ENCODE measurements at places on chromosomes 3 and 15. TPM values are rescaled to one million over a fixed set of nuclear protein-coding genes. Genes with fewer than 3 reads are reported as not detected.

ZPLD1 gene
- not detected for total RNA-seq

ADAMTSL3 gene
- total RNA-seq = not detected

CCDC80 gene
- 0.05 TPM for total RNA-seq

PFN2 gene
- total RNA-seq = 5.4 TPM

CCK gene
- total RNA-seq = not detected

RHOV gene
- not detected for total RNA-seq

- no peaks in the 10 kb centered on the region for H3K36me3 ChIP-seq
- H3K27me3 ChIP-seq = no peaks in the 10 kb centered on the region
- H3K4me3 ChIP-seq = no peak overlapping the region
- no peak for DNase-seq
Measured at GRCh38 chr3:73273341-73273740, 211.9 kb downstream of the EBLN2 start.

GRCh38 chr3:16447135-16447534 lies 66.4 kb downstream of the RFTN1 start:
- no peak overlapping the region for H3K27ac ChIP-seq
- no peak for DNase-seq
- no peaks in the 10 kb centered on the region for H3K36me3 ChIP-seq
- H3K27me3 ChIP-seq = no peaks in the 10 kb centered on the region
- no peak overlapping the region for H3K4me3 ChIP-seq

DNA sequence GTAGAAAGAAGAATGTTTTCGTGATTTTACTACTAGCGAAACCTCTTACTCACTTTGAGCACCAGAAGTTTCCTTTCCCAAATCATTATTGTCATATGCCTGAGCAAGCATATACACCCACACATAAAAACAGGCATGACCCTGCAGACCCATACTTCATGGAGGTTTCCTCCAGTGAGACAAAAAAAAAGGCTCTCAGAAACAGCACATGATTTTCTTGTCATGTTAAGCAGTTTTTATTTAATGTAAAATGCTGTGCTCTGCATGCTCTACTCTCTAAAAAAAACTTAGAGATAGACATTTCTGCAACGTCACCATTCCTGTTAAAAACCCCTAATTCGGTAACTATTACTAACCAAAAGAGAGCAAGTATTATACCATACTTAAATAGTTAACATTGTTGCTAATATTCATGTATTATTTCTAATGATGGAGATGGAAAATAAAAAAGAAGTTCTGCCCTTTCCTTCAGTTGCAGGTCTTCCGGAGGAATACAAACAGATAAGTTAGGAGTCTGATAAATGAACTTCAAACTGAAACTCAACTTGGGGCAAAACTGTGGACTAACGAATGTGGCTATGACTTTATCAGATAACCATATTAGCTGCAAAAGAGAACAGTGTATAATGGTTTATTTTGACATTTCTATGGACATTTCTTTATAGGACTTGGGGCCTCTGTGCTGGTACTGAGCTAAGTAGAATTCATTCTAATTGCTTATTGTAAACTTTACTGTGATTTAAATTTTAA lies 15.9 kb downstream of the CD200R1 start:
- no peaks in the 10 kb centered on the region for H3K36me3 ChIP-seq
- peaks cover 7% of the 10 kb centered on the region for H3K4me1 ChIP-seq
- no peak overlapping the region for H3K27ac ChIP-seq
- H3K4me3 ChIP-seq = peak overlapping the region; percentile 26

GRCh38 chr15:40594429-40594836 lies 384 bp downstream of the KNL1 start:
- H3K4me3 ChIP-seq = peak overlapping the region; percentile 98
- H3K36me3 ChIP-seq = no peaks in the 10 kb centered on the region
- H3K27me3 ChIP-seq = no peaks in the 10 kb centered on the region
- H3K27ac ChIP-seq = peak overlapping the region; percentile 83

GRCh38 chr3:52070724-52071621 lies 14.6 kb upstream of the DUSP7 start:
- no peaks in the 10 kb centered on the region for H3K4me1 ChIP-seq
- H3K4me3 ChIP-seq = no peak overlapping the region
- no peaks in the 10 kb centered on the region for H3K27me3 ChIP-seq
- no peak for DNase-seq
- H3K27ac ChIP-seq = no peak overlapping the region
- H3K36me3 ChIP-seq = no peaks in the 10 kb centered on the region

DNA sequence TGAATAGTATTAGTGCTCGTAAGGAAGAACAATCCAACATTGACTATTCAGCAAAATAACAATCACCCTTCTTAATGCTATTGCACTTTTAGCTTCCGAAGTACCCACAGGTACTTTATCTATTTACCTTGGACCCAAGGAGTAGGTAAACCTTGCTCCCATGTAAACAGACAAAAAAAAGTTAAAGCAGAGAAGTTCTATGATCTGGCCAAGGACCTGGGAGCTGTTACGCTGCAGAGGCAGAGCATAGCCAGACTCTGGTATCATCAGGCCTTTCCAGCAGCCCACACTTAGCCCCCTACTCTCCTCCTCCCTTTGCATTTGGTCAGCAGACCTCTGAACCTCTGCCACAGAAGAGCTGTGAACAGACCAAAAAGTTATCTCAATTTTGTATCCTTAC lies 130.3 kb upstream of the TPM1 start:
- no peak for DNase-seq
- no peaks in the 10 kb centered on the region for H3K4me1 ChIP-seq

DNA sequence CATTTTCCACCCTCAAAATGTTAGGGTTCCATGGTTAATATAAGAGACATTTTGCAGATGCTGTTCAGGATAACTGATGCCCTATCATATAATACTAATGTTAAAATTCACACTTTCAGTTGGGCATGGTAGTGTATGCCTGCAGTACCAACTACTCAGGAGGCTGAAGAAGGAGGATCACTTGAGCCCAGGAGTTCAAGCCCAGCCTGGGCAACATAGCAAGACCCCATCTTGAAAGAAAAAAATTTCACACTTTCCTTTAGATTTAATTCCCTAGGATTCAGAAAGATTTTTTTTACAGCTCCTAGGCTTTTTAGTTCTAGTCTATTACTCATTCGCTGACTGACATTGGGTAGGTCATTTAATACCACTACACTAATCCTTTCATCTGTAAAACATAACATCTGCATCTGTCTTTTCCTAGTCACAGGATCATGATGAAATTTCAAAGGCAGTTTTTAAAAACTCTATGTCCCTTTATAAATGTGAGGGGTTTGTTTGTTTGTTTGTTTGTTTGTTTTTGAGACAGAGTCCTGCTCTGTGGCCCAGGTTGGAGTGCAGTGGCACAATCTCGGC lies 103.7 kb downstream of the MYO5A start:
- no peak overlapping the region for H3K4me3 ChIP-seq
- H3K4me1 ChIP-seq = no peaks in the 10 kb centered on the region
- no peaks in the 10 kb centered on the region for H3K36me3 ChIP-seq
- no peak for DNase-seq
- no peaks in the 10 kb centered on the region for H3K27me3 ChIP-seq
- no peak overlapping the region for H3K27ac ChIP-seq

GRCh38 chr3:13495921-13496723 lies 16.0 kb downstream of the HDAC11 start:
- no peak overlapping the region for H3K4me3 ChIP-seq
- no peaks in the 10 kb centered on the region for H3K36me3 ChIP-seq
- H3K27ac ChIP-seq = no peak overlapping the region
- H3K4me1 ChIP-seq = no peaks in the 10 kb centered on the region
- peak; percentile 66 for DNase-seq
- H3K27me3 ChIP-seq = no peaks in the 10 kb centered on the region

DNA sequence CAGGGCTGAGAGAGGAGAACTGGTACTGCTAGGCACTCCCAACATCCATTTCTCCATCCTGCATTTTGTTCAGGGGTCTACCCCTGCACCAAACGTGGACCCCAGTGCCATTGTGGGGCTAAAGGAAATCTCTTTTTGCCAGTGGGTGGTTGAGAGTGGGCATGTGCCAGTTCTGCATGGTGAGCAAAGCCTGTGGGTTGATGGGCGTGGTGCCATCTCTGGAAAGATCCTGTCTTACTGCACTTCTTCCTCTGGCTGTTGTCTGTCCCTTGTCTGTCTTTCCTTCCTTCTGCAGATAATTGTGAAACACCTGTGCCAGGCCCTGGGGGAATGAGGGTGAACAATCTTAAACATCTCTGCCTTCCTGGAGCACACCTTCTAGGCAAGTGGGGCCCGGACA lies 1.4 kb upstream of the RARRES1 start:
- H3K4me1 ChIP-seq = no peaks in the 10 kb centered on the region
- no peak overlapping the region for H3K27ac ChIP-seq
- no peaks in the 10 kb centered on the region for H3K27me3 ChIP-seq
- H3K36me3 ChIP-seq = no peaks in the 10 kb centered on the region

DNA sequence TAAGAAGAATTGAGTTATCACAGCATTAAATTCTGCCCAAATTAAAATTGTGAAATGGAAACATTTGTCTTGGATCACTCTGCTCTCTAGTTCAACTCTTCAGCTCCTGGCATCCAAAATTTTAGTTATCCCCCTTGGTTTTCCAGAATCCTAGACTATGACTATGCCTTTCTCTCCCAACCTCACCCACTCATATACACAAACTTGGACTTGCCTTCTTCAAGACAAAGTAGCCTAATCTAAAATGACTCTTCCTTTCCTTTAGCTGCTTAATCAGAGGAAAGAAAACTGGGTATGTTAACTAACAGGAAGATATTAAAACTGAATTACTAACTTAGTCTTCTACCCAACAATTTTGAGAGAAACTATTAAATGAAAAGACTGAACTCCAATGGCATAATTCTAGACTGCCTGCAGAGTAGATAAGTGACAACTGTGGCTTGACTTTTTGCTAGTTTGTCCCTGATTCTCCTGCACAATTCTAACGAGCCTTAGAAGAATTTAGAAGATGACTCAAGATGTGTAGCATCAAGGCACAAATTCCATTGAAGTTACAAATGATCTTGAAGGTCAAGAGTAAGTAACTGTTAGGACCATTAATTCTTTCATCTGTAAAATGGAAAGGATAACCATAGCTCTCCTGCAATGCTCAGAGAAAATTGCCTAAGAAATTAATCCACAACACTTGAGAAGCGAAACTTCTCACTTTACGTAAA lies 5.2 kb upstream of the GOLIM4 start:
- no peaks in the 10 kb centered on the region for H3K27me3 ChIP-seq
- H3K27ac ChIP-seq = no peak overlapping the region
- no peaks in the 10 kb centered on the region for H3K36me3 ChIP-seq
- H3K4me1 ChIP-seq = no peaks in the 10 kb centered on the region

DNA sequence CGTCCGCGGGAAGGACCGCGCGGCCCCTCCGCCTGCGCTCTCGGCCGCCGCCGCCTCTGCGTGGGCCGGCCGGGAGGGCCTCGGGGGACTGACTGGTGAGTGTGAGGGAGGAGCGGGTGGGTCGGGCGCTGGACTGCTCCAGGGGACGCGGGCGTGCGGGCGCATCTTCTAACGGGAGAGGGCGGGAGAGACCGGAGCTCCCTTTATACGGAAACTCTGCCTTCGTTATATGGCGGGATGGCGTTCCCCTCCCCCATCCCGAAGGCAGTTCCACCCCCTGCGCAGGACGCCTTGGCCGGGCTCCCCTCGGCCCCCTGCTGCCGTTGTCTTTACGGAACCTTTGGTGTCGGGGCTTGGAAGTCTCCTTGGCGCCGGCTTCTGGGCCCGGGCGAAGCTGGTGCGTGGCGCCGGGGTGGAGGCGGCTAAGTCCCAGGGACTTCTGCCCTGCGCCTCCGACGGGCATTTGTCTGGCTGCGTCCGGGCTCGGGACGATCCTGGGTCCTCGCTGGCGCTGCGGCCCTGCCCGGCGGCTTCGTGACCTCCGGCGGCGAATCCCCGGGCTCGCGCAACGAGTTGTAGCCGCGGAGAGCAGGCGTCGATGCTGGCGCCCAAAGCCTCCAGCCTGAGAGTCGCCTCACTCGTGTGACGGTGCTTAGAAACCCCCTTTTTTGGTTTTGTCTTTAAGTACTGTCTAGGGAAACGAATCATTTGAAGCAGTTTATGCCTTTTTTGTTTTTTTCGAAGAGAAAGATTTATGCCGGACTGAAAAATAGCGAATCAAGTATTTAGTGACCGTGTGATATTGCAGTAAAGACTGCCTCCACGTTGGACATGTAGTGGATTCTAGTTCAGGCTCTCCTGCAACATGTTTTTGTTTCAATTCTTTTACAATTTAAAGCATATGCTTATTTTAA lies 623 bp downstream of the ZNF639 start:
- H3K4me3 ChIP-seq = peak overlapping the region; percentile 93
- H3K4me1 ChIP-seq = peaks cover 22% of the 10 kb centered on the region
- H3K36me3 ChIP-seq = no peaks in the 10 kb centered on the region
- no peaks in the 10 kb centered on the region for H3K27me3 ChIP-seq
- peak; percentile 70 for DNase-seq

- H3K4me1 ChIP-seq = no peaks in the 10 kb centered on the region
- no peaks in the 10 kb centered on the region for H3K27me3 ChIP-seq
- H3K4me3 ChIP-seq = no peak overlapping the region
- DNase-seq = no peak
- no peaks in the 10 kb centered on the region for H3K36me3 ChIP-seq
Measured at GRCh38 chr3:61847784-61848462, 286.6 kb downstream of the PTPRG start.

DNA sequence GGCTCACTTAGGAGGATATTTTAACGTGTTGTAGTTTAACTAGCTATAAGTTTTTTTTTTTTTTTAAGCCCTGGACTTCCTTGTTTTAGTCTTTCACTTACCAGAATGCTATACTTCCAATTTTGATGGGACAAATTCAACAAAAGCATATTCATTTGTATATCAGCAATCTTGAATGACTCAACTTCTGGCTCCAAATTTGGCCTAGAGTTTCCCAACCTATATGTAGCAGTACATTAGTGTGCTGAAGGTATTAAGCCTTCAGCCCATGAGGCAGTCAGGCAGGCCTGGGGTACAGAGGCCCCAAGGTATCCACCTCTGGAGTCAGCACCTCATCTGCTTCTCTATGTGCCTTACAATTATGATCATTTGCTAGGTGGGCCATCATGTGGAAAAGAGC lies 5.9 kb downstream of the PBRM1 start:
- H3K27me3 ChIP-seq = no peaks in the 10 kb centered on the region
- no peak overlapping the region for H3K27ac ChIP-seq
- DNase-seq = no peak
- peaks cover 5% of the 10 kb centered on the region for H3K4me1 ChIP-seq
- no peak overlapping the region for H3K4me3 ChIP-seq

GRCh38 chr15:63190769-63191649 lies 1.6 kb downstream of the RAB8B start:
- H3K4me1 ChIP-seq = peaks cover 58% of the 10 kb centered on the region
- no peak for DNase-seq
- H3K27ac ChIP-seq = peak overlapping the region; percentile 99

DNA sequence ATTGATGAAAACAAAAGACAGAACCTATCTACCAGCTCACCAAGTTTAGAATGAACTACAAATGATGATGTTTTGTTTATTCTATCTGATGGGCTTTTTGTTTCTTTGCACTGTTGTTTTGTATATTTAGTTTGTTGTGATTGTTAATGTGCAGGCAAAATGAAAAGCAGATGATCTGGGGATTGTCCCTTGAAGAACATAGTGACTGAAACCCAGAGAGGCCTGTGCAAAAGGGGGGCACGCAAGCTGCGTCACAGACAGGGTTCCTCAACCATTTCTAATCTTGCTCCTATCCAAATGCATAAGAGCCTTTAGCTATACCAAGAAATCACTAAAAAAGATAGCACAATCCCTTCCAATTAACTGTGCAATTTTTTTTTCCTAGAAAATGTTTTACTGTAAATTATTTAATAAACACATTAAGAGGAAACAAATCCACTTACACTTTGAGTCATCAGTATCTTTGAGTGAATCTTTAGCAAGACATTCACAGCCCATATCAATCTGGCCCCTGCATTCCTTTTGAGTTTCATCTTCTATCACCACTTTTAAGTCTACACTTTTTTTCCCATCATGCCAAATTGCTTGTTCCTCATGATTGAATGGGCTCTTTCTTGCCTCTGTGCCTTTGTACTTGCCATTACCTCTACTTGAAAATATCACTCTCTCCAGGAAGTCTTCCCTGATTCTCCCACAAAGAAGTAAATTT lies 220.3 kb downstream of the ATP8B4 start:
- H3K4me1 ChIP-seq = no peaks in the 10 kb centered on the region
- H3K27me3 ChIP-seq = no peaks in the 10 kb centered on the region
- DNase-seq = no peak
- H3K27ac ChIP-seq = no peak overlapping the region
